ENCODE measurements at places on chromosomes 7 and 10. TPM values are rescaled to one million over a fixed set of nuclear protein-coding genes. Genes with fewer than 3 reads are reported as not detected.

Gene GARIN1A
- 13.7 TPM for polyA plus RNA-seq

Gene PTPRN2
- polyA plus RNA-seq = 1.5 TPM

Gene CBX3
- 60.6 TPM for polyA plus RNA-seq

Gene FGFBP3
- 0.66 TPM for polyA plus RNA-seq

Gene AMPH
- 0.95 TPM for polyA plus RNA-seq

Gene HABP2
- polyA plus RNA-seq = 0.12 TPM

Measured in heart right ventricle (tissue), 16 donors.